ENCODE measurements at places on chromosomes 1 and 21. TPM values are rescaled to one million over a fixed set of nuclear protein-coding genes. Genes with fewer than 3 reads are reported as not detected.

- DNase-seq = no peak
Measured at GRCh38 chr1:183646776-183647175, 6.3 kb downstream of the APOBEC4 start.

GRCh38 chr1:5570931-5571330 is 421.3 kb downstream of the NPHP4 start:
- no peak for DNase-seq

- no peak for DNase-seq
Measured at GRCh38 chr1:234712891-234713305, 102.9 kb upstream of the IRF2BP2 start.

- no peak for DNase-seq
Measured at GRCh38 chr1:214404571-214405213, 123.7 kb downstream of the SMYD2 start.

GRCh38 chr21:35027563-35028450 is 21.3 kb downstream of the RUNX1 start:
- DNase-seq = no peak

DNA sequence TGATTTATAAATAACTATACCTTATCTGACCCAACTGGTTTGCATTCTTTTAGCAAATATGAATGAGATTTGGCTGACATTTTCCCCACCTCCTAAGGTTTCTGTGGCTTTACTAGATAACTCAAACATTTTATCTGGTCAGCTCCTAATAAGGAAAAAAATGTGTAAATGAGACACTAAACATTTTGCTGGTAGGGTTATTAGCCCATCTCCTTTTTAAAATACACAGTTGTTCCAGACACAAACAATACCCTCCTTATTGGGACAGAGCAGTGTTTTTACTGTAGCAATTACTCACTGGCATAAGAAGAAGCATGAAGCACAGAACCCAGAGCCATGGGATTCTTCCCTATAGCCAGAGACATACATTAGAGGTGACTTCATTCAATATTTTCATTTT is 53.8 kb upstream of the NUF2 start:
- no peak for DNase-seq

- DNase-seq = no peak
Measured at GRCh38 chr1:3514404-3514803, 59.9 kb downstream of the ARHGEF16 start.

- no peak for DNase-seq
Measured at GRCh38 chr1:170836141-170836540, 99.2 kb upstream of the MROH9 start.

The LCE1E gene
- not detected for total RNA-seq

The TTC24 gene
- total RNA-seq = not detected

The KLHDC9 gene
- 6.6 TPM for total RNA-seq

The COL9A2 gene
- 3.9 TPM for total RNA-seq

The FAM72B gene
- total RNA-seq = 0.89 TPM

The PRDM16 gene
- 31.3 TPM for total RNA-seq

The CR1L gene
- 0.45 TPM for total RNA-seq

The PRR9 gene
- total RNA-seq = not detected
